ENCODE measurements at places on chromosomes 7 and 10. TPM values are rescaled to one million over a fixed set of nuclear protein-coding genes. Genes with fewer than 3 reads are reported as not detected.

DNA sequence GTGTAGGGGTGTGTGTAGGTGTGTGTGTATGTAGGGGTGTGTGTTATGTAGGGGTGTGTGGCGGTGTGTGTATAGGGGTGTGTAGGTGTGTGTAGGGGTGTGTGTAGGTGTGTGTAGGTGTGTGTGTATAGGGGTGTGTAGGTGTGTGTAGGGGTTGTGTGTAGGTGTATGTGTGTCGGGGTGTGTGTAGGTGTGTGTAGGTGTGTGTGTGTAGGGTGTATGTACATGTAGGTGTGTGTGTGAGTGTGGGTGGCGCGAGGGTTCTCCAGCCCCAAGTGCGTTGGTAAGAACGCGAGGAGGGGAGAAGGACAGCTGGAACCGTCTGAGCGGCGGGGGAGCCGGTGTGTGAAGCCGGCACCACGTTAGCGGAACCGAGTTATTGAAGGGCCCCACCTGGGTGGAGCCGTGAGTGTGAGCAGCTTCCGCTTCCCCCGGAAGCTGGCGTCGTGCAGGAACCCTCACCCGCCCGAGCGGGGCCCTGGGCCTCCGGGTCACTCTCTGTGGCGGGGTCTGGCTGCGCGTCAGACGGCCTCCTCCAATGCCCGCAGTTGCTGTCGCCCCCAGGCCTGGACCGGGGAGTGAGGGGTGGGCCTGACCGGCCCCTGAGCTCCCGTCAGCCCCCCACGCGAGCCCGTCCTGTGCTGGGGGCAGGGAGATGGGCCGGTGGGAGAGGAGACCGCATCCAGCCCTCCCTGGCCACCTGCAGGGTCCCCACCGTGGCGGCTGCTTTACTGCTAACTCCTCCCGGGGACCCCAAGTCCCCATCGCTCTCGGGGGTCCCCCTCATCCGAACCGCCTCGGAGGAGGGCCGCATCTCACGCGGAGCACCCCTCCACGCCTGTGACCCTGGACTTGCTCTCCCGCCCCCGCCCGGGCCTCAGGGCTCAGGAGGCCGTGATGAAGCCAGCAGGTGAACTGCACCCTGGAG, 49.6 kb upstream of the PSMG3 start:
- peaks cover 59% of the 10 kb centered on the region for H3K27me3 ChIP-seq
- no peaks in the 10 kb centered on the region for H3K4me1 ChIP-seq
- H3K36me3 ChIP-seq, result peaks cover 5% of the 10 kb centered on the region
- no peak overlapping the region for H3K4me3 ChIP-seq

- no peak for DNase-seq
- peaks cover 13% of the 10 kb centered on the region for H3K36me3 ChIP-seq
- no peaks in the 10 kb centered on the region for H3K27me3 ChIP-seq
- no peak overlapping the region for H3K27ac ChIP-seq
- no peak overlapping the region for H3K4me3 ChIP-seq
- H3K4me1 ChIP-seq, result no peaks in the 10 kb centered on the region
Measured at GRCh38 chr7:101241015-101241363, 3.4 kb upstream of the CLDN15 start.

DNA sequence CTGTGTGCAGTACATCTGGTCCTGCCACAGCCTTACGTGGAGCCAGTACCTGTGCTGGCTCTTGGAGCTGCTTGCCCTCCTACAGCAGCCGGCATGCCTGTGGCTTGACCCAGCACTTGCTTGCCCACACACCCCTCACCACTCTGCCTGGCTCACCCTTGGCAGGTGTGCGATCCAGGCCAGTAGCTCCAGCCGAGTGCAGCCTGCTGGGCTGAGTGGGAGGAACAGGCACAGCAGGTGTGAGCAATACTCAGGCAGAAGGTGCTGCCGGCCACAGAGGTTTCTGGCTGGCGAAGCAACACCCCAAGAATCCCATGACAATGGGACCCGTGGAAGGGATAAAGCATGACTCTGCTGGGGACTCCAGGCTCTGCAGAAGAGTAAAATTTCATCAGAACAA, 173.5 kb upstream of the ADCY1 start:
- no peak for DNase-seq
- H3K36me3 ChIP-seq, result no peaks in the 10 kb centered on the region
- peaks cover 18% of the 10 kb centered on the region for H3K4me1 ChIP-seq
- no peak overlapping the region for H3K27ac ChIP-seq

DNA sequence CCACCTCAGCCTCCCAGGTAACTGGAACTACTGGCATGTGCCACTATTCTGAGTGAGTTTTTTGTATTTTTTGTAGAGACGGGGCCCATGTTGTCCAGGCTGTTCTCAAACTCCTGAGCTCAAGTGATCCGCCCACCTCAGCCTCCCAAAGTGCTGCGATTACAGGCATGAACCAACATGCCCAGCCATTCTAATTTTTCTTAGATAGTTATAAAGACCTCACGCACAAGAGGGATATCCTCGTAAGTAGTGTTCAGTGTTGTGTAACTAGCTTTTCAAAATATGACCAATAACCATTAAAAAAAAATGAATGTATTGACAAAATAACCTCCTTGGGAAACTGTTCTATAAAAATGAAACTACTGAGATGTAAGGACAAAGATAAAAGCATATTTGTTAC, 90.5 kb upstream of the FERD3L start:
- no peak overlapping the region for H3K27ac ChIP-seq
- H3K27me3 ChIP-seq, result peaks cover 14% of the 10 kb centered on the region
- no peak for DNase-seq
- no peak overlapping the region for H3K4me3 ChIP-seq

- H3K4me3 ChIP-seq, result no peak overlapping the region
- DNase-seq, result no peak
- no peaks in the 10 kb centered on the region for H3K4me1 ChIP-seq
- H3K36me3 ChIP-seq, result no peaks in the 10 kb centered on the region
- H3K27me3 ChIP-seq, result no peaks in the 10 kb centered on the region
- no peak overlapping the region for H3K27ac ChIP-seq
Measured at GRCh38 chr7:28654110-28654509, 241.8 kb downstream of the CREB5 start.

DNA sequence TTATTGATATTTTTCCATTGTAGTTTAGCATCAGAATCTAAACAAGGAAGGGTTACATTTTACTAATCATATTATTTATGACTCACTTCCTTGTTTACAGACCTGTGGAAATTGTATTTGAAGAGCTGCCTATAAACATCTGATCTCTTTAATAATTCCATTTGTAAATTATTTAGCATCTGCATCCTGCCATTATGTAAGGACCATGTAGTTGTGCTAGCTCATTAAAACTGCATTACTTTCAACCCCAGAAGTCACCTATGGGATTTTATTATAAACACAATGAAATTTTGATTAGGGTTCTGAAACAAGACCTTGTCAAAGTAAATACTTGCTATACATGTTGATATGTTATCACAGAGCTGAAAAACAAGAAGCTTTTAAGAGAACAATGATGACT, 146.8 kb upstream of the SLC26A5 start:
- H3K4me1 ChIP-seq, result no peaks in the 10 kb centered on the region
- H3K27me3 ChIP-seq, result no peaks in the 10 kb centered on the region
- no peak overlapping the region for H3K4me3 ChIP-seq

DNA sequence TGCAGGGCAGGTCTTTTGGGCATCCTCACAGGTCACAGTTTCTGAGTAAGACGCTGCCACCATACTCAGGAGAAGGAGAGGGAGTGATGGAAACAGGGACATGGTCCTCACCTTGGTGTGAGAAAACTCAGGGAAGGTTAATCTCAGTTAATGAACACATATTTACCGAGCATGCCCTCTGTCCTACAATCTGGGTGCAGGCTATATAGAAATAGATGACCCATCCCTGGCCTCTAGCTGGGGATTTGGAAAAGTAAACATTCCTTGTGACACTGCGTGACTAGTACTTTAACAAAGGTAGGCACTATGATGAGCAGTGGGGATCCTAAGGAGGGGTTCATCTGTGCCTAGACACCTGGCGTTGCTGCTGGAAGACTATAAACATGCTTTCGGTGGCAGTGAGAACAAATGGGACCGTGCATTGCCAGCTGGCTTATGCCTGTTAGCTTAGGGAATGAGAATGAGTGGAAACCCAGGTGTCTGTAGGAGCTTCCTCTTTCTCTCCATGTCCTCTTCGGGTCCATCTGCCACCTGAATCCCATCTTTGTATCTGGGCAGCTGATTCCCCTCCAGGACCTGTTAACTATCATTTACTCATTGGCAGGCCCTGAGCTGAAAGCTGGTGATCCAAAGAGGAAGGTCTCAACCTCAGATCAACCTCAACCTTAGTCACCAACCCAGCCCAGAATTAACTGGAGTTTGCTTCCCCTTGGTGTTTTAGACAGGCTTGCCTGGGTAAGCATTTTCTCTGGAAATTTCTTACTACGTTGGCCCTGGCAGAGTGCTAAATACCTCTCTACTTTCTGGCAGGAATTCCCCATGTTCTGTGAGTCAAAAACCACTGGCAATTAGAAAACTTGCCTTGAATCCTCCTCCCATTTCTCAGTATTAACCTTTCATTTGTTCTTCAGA, 794 bp downstream of the MBL2 start:
- no peak for DNase-seq
- no peaks in the 10 kb centered on the region for H3K27me3 ChIP-seq
- H3K4me3 ChIP-seq, result no peak overlapping the region
- H3K4me1 ChIP-seq, result no peaks in the 10 kb centered on the region
- H3K36me3 ChIP-seq, result no peaks in the 10 kb centered on the region
- H3K27ac ChIP-seq, result no peak overlapping the region

Gene MPP7
- 6.6 TPM for total RNA-seq

Gene MBL2
- not detected for total RNA-seq
